ENCODE measurements at places on chromosomes 5 and 9.

DNA sequence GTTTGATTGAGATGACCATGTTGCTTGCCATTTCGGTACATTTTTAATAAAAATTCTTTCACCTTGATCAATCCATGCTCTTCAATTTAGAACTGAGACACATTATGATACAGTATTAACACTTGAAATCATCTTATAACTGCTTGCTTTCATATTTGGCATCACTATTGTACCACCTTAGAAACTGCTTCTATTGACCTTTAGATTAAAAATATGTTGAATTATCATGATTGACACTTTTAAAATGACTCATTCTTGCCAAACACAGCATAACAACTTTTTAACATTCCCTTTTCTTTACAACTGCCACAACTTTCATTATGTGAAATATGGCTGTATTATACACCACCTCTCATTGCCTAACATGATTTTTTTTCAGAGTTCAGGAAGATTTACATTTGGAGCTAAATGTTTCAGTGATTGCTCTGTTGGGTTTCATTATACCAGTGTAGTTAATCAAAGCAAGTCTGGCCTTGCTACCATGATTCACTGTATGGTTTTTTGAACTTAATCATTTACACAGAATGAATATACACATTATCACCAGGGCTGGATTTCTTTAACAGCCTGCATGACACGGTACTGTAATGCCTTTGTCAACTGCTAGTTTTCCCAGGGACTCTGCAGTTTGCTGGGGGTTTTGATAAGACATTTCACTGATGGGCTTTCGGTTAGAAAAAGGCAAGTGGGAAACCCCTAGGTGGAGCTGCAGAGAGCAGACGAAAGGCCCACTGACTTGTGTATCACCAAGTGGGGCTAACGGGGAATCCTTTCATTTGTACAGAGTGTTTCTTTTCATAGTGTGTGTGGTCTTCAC, 93.6 kb upstream of the TLE4 start:
- peak; percentile 60 for DNase-seq

- no peak for DNase-seq
Observed at GRCh38 chr9:73149371-73150067, 2.1 kb upstream of the ANXA1 start.

DNA sequence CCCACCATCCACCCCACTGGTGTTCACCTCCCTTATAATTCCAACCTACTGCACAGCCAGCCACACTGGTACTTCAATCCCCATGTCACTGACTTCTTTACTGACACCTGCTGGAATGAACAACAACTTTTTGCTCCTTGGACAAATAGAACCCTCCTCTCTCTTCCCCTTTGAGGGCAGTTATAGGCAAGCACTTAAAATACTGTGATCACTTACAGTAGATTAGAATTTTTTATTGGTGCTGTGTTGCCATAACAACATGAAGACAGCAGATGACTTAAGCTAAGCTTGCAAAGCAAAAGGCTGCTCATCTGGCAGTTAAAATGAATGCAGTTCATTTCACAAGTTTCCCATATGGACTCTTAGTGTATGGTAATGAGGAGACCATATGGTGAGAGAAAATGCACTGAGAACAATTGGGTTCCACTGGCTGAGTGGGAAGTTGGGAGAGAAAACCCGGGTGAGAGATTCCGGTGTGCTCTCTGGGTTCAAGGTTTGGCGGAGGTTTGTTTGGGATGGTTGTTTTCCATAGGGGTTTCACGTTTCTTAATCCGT, 374.3 kb downstream of the EBF1 start:
- no peak for DNase-seq

- no peak for DNase-seq
Observed at GRCh38 chr5:56557198-56557597, 258.2 kb upstream of the MAP3K1 start.

GRCh38 chr9:14822666-14823065, 87.6 kb downstream of the FREM1 start:
- no peak for DNase-seq

DNA sequence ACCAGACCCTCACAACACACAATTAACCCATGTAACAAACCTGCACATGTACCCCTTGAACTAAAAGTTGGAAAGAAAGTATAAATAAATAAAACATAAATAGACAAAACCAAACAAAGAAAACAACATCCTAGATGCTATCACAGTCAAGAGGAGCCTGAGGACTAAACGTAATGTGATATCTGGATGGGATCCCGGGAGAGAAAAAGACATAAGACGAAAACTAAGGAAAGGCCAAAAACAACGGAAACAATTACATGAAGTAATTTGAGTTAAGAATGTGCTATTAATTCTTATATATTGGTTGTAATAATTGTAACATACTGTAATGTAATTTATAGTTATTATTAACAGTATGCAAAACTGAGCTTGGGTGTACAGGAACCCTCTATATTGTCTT, 793.9 kb downstream of the SEMA5A start:
- DNase-seq, result no peak

DNA sequence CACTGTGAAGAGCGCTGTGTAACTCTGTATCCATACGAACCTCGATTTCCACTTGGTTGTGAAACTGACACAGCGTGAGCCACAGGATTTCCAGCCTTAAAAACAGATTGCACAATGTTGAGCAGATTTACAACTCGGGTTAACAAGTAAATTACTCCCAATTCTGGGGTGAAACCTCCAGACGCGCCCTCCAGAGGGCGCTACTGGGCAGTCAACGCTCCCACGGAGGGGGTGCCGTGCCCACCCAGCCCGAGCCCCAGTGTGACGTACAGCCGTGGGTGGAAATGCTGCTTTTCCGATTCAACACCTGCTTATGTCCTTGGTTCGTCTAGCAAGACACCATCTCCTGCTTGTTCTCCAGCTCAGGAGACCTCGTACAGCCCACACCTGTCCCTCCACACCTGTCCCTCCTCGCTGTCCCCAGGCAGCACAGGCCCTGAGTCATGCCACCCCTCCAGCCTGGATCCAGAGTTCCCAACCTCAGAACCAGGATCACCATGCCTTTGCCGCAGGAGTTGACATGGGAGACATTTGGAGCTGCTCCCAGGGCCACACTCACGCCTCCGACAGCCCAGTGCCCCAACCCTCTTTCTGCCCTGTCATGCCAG, 34.4 kb upstream of the SLC6A3 start:
- DNase-seq, result peak; percentile 53
